PC-3 (cell line): ENCODE measurements at places on chromosomes 6 and 20. TPM values are rescaled to one million over a fixed set of nuclear protein-coding genes. Genes with fewer than 3 reads are reported as not detected.

SLC16A10 gene
- total RNA-seq: 0.69 and 2.9 TPM in 2 replicates

TRIM31 gene
- 0.11 and 0.52 TPM in 2 replicates for total RNA-seq

HIVEP2 gene
- total RNA-seq: 9.1 and 11.9 TPM in 2 replicates

PPIL6 gene
- total RNA-seq: 0.62 and 2.1 TPM in 2 replicates

AVP gene
- total RNA-seq: not detected in 2 replicates

POLR1C gene
- total RNA-seq: 61.4 and 69.7 TPM in 2 replicates

PGC gene
- total RNA-seq: not detected in 2 replicates

MEI4 gene
- total RNA-seq: not detected in 2 replicates

AURKA gene
- total RNA-seq: 137 and 139 TPM in 2 replicates

SIRPB2 gene
- 0.52 and 2.1 TPM in 2 replicates for total RNA-seq

RNASET2 gene
- total RNA-seq: 51.8 and 77.4 TPM in 2 replicates

DNA sequence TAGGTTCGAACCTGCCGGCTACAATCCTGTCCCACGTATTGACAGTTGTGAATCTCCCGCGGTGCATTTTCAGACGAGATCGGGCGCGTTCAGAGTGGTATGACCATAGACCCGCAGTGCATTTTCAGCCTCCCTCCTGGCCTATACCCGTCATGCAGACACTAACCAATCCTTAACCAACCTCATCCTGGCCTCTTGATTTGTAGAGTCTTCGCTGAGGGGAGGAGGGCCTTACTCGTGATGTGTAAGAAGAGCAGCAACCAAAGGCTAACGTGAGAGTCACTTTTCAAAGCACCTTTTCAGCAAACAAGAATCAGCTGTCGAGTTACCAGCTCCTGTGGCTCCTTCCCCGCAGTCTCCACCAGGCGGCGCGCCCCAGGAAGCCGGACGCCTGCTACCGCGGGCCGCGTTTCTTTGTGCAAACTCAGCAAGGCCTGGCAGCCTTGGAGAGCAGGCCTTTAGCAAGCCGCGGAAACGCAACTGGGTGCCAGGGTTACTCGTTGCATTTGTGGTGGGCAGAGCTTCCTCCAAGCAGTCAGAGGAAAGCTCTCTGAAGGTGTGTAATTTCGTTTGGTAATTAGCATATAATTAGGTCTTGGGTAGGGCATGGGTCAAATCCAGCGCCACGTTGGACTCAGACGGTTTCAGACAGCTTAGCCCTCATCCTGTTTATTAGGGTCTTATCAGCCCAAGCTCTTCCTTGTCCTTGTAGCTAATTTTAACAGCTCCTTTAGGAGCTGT is 139.8 kb downstream of the OR2B2 start:
- DNase-seq: peak; percentile 89

- peak; percentile 74 for DNase-seq
Observed at GRCh38 chr6:142846883-142847287, 98.1 kb downstream of the HIVEP2 start.

DNA sequence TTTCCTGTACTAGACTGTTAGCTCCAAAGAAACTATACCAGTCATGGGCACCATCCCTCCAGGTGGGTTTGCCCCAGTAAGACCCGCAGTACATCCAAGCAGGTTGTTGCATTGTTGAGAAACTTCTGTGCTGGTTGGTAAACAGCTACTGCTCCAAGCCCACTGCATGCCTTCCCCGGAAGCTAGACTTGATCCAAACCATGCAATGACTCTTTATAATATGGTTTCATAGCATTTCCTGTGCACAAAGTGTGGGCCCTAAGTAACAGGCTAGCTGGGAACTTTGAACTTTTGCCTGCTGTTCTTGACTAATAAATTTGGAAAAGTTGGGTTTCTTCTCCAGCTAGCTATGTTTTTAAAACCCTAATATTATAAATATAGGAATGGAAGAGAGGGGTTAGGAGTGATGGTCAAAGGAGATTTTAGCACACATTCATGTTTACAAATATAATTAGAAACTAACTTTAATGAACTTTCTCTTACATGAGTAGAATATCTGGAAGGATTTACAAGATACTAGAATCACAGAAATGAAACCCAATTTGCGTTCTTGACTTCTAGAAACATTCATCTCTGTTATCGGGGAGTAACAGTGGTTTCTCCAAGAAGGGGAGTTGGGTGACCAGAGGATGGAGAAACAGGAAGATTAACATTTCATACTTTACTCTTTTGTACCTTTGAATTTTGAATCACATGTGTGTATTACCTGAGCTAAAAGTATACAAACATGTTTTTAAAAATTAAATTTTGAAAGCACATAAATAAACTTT is 51.7 kb downstream of the GFOD1 start:
- no peak for DNase-seq

- no peak for DNase-seq
Observed at GRCh38 chr6:89503641-89504040, 70.7 kb downstream of the ANKRD6 start.

- no peak for DNase-seq
Observed at GRCh38 chr20:35238170-35238569, 11.7 kb downstream of the MMP24 start.

DNA sequence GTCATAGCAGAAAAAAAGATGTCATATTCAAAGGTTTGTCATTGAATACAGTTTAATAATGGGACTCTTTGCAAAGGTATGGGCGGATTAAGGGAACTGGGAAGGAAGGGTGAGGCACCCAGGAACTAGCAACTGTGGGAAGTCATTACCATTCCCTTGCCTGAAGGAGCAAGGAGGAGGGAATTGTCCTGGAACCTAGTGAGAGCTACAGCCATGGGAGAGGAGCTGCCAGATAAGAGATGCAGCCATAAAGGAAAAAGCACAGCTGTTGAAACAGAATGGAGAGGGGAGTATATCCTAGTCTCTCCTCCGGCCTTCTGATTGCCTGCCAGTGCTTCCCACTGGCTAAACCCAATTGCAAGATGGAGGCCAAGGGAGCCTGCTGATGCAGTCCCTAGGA is 250.6 kb downstream of the BCKDHB start:
- no peak for DNase-seq

- no peak for DNase-seq
Observed at GRCh38 chr6:44533421-44533820, 145.9 kb downstream of the CDC5L start.

DNA sequence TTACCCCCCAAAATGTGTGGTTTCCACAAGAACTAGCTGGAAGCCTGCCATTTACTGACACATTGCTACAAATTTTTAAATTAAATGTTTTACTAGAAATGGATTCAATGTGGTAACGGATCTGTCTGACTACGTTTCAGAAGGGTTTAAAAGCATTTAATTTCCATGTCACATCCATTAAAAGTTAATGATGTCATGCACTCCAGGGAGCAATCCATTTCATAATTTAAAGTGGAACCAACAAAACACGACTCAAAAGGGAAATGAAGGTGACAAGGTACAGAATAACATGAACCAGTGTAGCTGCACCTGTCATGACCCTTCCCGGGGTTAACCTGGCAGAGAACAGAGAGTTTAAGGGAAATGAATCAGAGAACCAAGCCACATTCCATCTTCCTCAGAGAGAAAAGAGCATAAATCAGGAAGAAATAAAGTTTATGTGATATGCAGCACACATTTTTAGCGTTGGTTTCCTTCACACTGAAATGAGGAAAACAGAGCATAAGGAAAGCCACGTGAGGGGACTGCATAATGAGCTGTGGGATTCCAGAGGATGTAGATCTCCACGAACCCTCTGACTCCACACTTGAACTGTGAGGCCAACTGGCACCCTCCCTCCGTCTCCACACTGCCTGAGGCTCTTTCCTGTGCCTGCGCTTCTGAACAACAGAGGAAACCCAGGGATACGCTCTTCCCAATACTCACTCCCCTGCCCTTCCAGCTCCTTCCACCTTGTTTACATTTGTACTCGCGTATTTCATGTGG is 170.3 kb upstream of the AHI1 start:
- peak; percentile 54 for DNase-seq

- no peak for DNase-seq
Observed at GRCh38 chr20:25252230-25252651, 4.4 kb downstream of the PYGB start.

- peak; percentile 38 for DNase-seq
Observed at GRCh38 chr20:15927893-15928650, 645.2 kb downstream of the KIF16B start.

- DNase-seq: no peak
Observed at GRCh38 chr6:112470376-112470775, 123.2 kb downstream of the RFPL4B start.

DNA sequence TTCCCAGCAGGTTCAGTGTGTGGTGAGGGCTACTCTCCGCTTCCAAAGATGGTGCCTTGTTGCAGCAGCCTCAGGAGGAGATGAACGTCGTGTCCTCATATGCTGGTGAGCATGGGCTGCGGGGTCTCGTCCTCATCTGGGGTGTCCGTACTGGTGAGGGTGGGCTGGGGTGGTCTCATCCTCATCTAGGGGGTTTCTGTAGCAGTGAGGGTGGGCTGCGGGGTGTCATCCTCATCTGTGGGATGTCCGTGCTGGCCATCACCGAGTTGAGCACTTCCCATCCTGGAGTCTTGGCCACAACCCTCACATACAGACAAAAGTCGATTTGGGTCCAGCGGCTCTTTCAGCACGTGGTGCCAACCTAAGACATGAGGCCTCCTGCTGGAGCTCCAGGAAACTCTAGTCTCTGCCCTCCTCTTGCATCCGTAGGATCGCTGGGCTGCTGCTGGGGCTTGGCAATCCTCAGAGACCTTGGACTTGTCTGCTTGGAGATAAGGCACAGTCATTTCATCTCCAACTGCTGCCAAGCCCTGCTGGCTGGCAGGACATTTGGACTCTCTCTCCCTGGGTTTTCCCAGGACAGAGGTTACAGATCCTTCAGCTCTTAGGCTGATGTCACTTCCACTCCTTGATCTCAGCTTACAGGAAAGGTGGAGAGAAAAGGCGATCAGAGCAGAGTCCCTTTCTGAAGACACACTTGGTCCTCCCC is 160.4 kb downstream of the PACRG start:
- no peak for DNase-seq

- no peak for DNase-seq
Observed at GRCh38 chr6:143525356-143525755, 13.8 kb upstream of the FUCA2 start.

GRCh38 chr6:127192911-127193541 is 73.6 kb upstream of the RNF146 start:
- DNase-seq: no peak

GRCh38 chr6:119240257-119241110 is 109.1 kb downstream of the MAN1A1 start:
- no peak for DNase-seq

DNA sequence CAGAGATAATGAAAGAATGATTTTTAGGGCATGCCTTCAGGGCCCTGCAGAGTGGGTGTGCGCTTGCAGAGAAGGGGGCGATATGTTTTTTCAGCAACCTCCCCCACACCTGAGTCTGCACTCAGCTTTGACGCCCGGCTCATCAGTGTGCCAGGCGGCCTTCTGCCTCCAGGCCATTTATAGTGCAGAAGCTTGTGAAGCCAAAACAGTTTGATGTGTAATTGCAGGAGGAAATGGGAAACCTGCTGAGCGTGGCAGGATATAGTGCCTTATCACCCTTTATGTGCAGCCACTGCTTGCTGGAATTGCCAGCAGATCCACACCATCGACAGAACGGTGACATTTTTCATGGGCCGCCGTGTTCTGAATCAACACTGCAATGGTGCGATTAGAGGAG is 178.2 kb downstream of the CDH4 start:
- DNase-seq: no peak

- no peak for DNase-seq
Observed at GRCh38 chr6:38805127-38805655, 90.1 kb downstream of the DNAH8 start.

DNA sequence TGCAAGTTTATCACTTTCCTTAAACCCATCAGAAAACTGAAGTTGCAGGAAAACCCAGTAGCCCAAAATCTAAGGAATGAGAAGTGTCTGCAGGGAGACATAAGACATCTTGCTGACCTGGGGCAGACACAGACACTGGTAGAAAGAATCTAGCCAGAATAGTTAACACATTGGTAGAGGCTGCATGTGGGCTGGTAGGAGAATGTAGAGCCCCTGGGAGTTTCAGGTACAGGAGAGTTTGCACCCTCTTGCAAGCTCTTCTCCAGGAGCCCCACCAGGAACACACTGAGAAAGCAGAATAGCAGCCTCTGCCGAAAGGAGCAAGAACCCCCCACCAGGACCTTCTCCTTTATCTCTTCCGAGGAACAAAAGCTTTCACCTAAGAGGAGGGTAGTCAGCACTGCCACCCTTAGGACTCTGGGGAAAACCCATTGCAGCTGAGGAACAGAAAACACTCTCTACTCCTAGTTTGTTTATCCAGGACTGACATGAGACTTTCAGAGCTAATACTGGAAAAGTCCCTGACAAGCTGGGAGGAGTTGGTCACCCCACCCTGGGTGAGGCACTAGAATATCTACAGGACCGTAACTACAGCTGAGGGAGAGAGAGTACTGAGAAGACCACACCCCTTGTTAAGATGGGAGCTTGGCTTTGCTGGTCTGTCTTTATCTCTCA is 10.5 kb upstream of the OGFRL1 start:
- no peak for DNase-seq

GRCh38 chr6:34684364-34684763 is 12.2 kb downstream of the ILRUN start:
- DNase-seq: no peak

- no peak for DNase-seq
Observed at GRCh38 chr6:139174961-139175360, 40.1 kb downstream of the HECA start.

- DNase-seq: no peak
Observed at GRCh38 chr6:143096403-143096802, 35.7 kb downstream of the AIG1 start.

DNA sequence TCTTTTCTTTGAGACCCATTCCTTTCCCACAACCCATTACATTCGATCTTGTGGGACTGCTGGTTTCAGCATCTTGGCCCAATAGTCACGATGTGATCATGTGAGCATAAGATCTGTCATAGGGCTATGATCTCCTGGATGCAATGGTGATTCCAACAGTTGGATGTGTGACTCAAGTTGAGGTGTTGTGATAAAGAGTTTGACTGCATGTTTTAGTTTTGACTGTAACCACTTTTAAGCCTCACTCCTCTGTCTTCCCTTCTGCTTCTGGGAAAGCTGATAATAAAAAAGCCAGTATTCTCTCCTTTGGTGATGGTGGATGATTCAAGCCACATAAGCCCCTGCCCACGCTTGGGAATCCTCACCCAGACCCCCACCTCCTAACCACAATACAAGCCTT is 117.0 kb upstream of the ASCC3 start:
- peak; percentile 69 for DNase-seq
